ENCODE measurements at places on chromosomes 7 and 10.

GRCh38 chr10:119770928-119771327 lies 45.1 kb downstream of the INPP5F start:
- no peak for DNase-seq

DNA sequence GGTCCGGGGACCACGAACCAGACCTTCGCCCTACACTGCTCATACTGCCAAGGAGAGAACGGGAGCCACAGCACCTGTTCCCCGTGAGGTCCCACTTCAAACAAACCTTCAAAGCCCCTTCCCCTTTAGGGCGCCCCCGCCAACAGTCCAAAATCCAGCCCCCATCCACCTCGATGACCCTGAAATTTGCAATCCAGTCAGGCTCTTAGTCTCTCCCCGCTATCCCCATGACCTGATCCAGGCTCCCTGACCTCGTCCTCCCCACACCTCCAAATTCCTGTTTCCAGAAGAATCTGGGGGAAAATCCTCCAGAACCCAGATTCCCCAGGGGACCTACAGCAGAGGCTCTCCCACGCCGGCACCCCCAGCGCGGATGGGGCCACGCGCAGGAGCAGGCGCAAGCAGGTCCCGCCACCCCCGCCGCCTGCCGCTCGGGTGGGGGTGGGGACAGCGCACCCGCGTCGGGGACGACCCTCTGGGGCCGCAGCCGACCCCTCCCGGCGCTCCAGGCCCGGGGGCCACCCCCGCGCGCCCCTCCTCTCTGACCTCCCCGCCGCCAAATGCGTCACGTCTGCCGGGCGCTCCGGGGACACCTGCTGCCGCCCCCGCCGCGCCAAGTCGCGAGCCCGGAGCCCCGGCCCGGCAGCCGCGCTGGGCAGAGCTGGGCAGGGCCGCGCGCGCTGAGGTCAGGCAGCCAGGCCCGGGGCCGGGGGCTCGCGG lies 753 bp downstream of the CAMK2B start:
- no peak for DNase-seq

GRCh38 chr7:85750454-85750949 lies 563.6 kb upstream of the SEMA3D start:
- DNase-seq, result no peak

DNA sequence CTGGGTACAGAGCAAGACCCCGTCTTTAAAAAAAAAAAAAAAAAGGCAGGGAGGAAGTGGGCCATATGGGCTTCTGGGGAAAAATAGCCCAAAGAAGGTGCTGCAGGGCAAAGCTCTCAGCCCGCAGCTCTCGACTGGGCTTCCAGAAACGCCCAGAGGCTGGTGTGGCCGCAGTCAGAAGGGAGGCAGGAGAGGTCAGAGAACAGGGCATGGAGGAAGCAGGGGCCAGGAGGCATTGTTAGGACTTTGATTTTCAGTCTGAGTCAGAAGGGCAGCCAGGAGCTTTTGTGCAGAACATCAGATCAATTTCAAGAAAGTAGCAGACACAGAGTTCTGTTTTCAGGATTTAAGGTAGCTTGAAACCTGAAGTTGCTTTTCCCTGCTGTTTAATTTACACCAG lies 35.3 kb upstream of the CYTH3 start:
- no peak for DNase-seq

GRCh38 chr10:132392184-132392800 lies 4.7 kb upstream of the PWWP2B start:
- peak; percentile 26 for DNase-seq

DNA sequence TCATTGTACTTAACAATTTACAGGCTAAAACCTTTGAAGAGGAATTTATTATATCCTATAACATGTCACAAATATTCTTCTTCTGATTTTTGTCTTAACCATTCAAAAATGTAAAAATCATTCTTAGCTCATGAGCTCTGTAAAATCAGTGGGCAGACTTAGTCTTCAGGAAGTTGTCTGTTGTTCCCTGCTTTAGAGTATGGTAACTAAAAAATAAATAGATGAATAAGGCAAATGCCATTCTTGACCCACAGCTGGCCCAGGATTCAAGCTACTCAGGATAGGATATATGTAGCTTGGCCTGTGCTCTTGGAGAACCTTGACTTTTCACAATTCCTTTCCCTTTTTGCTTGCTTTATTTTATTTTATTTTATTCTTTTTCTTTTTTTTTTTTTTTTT lies 51.5 kb downstream of the LRRC4 start:
- DNase-seq, result no peak

Measured in CD8-positive, alpha-beta memory T cell (primary cell).